ENCODE measurements at places on chromosomes 12 and 14.

DNA sequence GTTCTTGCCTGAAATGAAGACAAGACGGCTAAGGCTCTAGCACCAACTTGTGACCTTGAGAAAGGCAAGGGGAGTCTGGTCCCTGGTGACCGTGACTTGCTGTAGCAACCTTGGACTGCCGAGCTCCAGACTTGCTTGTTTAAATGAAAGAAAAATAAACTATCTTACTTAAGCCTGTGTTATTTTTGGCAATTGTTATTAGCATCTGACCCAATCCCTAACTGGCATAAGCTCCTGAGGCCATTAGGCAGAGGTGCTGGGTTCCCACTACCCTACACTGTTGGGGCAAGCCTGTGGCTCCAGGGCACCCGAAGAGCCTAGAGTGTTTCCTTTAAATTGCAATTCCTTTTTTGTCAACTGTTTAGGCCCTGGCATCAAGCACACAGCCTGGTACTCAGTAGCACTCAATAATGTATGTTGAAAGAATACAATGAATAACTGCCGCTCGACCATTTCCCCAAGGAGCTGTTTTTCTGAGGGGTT, 106.9 kb upstream of the HIF1A start:
- no peak for DNase-seq

- no peak for DNase-seq
These were observed 3.4 kb upstream of the SLCO1A2 start for GRCh38 chr12:21337959-21338744.

GRCh38 chr12:69701826-69702225, 2.7 kb upstream of the BEST3 start:
- DNase-seq, result no peak

DNA sequence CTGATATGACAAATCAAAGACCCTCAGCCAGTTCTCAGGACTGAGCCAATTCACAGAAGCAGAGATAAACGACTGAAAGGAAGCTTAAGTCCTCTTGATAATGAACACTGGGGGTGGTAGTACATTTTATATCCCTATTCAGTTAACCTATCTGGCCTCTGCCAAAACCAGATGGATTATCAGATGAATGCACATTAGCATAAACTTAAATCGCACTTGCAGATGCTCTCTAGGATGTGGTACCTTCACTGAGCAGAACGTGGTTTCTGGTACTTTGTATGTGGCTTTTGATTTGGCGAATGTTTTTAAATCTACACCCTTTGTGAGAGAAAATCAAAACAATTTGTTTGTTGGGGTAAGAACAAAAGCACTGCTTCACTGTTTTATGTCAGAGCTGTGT, 21.1 kb upstream of the TAS2R14 start:
- no peak for DNase-seq

Data from KG1 (cell line).